ENCODE measurements at places on chromosomes 2 and 18.

DNA sequence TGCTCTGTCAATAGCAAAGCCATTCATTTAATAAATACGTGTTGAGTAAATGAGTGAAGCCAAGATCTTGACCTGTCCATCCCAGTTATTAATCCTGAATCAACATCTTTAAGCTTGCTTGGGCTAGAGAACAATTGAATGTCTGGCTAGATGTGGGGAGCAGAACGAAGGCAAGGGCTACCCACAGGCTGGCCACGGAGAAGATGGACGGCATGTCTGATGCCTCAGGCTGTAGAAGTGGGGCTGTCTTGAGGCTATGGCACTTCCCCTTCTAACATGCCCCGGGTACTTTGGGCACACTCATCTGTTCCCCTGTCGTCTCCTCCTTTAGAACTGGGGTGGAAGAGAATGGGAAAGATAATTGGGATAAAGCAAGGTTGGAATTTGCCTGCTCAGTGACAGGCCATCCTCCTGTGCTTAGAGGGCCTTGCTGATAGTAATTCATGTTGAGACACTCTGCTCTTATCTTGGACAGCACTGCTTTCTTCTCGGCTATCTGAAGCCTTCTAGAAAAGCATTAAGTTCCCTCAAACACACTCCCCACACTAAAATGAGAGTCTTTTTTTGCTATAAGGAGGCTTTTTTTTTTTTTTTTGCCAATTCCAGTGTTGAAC lies 225.7 kb downstream of the MREG start:
- no peak for DNase-seq

DNA sequence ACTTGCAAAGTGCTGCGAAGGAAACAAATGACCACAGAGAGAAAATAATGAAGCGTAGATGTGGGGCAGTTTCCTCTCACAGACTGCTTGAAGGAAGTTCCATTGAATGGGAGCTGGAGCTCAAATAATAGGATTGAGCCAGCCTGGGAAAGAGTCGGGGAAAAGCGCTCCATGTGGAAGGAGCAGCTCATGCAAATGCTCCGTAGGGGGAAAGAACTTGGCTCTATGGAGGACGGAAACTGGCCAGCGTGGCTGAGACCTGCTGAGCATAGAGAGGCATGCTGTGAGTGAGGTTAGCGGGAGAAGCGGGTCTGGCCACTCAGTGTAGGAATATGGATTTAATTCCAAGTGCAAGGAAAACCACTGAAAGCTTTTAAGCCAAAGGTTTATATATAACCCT lies 28.6 kb upstream of the VIT start:
- DNase-seq = no peak

DNA sequence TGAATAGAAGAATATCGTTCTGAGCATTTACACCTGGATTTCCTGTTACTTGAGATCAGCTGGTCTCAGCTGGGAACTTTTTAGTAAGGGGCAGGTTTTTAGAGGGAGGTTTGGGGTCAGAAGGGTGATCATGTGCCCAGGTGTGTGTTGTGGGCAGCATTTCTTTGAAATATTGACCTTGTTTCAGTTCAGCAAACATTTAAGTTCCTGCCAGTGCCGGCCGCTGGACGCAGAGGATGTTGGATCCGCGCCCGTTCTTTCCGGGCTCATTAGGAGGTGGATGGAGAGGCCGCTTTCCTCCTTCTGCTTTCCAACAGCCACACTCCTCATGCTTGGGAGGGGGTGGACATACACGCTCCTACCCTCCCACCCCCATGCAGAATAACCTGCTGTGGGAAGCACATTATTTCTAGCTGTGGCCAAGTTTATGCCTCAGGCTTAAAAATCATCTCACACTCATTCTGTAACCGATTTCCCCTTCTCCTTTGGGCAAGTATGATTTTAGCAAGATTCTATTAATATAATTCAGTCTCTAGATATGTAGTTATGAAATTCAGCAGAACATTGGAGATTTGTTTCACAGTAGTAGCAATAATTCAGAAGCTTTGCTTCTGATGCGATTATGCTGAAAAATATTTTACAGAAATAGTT lies 131.4 kb downstream of the ZNF236 start:
- DNase-seq = no peak

DNA sequence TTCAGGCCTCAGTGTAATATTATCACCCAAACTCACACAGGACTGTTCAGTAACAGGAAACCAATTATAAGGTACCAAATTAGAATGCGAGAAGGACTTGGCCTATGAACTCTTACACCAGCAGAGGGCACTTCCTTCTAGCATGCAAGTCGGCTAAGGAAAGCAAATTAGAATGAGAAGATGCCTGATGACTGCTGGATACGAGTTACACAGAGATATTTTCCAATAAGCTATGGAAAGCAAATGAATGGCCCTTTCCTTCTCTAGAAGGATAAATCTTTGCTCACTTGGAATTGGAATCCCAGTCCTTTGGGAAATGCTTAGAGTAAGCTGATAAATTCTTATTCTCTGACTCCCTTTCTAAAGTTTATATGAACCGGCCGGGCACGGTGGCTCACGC lies 109.8 kb downstream of the AP1S3 start:
- peak; percentile 34 for DNase-seq

- DNase-seq = no peak
These were observed 125.8 kb upstream of the COPS8 start for GRCh38 chr2:236959876-236960275.

DNA sequence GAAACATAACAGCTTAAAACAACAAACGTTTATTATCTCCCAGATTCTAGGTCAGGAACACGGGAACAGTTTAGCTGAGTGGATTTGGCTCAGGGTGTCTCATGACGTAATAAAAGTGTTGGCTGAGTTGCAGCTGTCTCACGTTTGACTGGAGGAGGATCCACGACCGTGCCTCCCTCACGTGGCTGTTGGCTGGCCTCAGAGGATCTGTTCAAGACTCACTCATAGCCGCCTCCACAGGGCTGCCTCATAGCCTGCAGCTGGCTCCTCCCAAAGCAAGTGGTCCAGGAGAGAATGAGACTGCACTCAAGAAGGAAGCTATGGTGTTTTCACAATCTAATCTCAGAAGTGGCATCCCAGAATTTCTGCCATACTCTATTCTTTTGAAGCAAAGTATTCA lies 167.1 kb downstream of the RPRM start:
- no peak for DNase-seq

- no peak for DNase-seq
These were observed 35.5 kb downstream of the LIPG start for GRCh38 chr18:49597157-49597931.

- DNase-seq = no peak
These were observed 65.9 kb upstream of the AFF3 start for GRCh38 chr2:100208141-100208770.

- no peak for DNase-seq
These were observed 1.6 kb downstream of the KLHL29 start for GRCh38 chr2:23386339-23387220.

DNA sequence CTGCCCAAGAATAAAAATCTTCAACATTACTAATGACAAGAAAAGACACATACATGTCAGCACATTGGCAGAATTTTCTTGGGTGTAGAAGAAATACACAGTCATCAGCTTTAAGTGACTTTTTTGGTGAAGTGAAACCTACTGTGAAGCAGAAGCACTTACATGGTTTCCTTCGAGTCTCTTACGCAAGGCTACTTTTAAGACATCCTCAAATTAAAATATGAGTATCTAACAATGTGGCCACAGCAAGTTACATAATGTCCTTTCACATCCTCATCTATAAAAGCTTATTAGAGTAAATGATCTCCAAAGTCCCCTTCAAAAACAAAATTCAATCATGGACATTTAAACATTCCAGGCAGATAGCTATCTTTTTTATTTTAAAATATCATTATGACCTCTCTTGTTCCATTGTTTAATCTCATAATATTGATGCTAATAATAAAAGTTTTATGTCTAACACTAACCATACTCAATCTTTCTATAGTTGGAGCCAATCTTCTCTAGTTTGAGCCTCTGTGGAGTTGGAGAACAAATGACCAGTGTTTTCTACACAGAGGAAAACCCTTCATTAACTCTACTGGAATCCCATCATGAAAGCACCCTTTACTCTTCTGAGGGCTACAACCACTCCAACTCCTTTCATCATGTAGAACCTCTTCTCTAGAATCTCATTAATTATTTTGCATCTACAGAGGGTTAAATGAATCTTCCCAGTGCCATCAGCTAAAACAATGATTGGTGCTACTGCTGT lies 182.2 kb upstream of the ZFP36L2 start:
- DNase-seq = no peak

DNA sequence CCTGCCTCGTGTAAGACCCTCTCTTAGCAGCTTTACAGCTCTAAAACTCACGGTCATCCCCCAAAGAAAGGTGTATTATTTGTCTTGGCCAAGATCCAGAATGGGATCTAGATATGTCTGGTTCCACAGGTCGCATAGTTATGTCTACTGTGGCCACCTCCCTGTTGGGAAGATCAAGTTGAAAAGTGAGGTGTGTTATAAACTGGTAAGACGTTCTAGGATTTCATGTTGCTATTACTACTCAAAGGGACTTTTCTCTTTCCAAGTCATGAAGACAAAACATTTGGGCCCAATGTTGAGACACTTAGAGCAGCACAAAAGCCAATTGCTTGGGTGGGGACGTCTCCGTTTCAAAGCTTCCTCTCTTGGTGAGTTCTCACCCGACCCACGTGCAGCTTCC lies 766.0 kb downstream of the RNF144A start:
- no peak for DNase-seq

DNA sequence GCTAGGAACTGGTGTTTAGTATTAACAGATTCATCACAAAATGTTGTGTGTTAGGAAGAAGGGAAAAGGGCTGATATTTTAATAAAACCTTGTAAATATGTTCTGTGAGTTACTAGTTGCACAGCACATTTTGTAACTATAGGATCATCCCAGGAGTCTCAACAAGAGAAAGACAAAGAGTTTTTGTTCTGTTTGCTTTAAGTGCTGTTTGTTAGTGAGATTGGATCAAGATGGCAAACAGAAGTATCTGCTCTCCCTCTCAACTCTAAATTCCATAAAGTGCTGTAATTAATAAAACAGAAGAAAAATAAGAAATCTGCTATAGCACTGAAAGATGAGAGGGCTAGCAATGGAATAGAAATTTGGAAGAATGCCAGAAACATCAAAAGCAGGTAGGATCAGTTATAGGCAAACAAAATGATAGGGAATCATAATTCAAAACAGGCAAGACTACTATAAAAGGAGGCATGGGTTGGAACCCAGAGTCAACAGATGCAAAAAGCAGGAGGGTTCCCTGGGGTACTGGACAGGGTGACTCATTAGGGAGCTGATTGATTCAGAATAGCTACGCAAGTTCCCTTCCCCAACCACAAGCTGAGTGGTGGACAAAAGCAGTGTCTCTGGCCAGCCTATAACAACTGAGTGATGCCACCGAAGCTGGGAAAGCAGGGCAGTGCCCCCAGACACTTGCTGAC lies 75.8 kb downstream of the DYNC1I2 start:
- DNase-seq = no peak

DNA sequence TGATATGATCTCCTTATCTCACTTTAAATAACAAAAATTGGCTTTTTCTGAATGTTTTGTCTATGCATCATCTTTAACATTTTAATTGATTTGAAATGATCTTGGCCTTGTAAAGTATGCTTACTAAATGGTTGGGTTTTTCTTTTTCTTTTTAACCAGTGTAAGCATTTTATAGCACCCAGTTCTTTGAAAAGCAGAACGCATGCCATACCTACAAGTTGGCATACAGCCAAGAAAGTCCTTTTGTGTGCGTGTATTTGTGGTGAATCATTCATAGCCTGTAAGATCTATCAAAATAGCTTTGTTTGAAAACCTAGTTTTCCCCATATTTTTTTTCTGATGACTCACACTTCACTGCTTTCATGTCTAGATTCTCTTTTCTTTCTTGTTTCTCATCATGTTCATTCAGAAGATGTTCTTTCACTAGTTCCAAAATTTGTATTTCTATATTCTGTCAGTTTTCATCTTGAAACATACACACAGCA lies 4.1 kb upstream of the VRK2 start:
- DNase-seq = peak; percentile 63

GRCh38 chr18:6373187-6373586 lies 41.5 kb downstream of the L3MBTL4 start:
- DNase-seq = no peak

DNA sequence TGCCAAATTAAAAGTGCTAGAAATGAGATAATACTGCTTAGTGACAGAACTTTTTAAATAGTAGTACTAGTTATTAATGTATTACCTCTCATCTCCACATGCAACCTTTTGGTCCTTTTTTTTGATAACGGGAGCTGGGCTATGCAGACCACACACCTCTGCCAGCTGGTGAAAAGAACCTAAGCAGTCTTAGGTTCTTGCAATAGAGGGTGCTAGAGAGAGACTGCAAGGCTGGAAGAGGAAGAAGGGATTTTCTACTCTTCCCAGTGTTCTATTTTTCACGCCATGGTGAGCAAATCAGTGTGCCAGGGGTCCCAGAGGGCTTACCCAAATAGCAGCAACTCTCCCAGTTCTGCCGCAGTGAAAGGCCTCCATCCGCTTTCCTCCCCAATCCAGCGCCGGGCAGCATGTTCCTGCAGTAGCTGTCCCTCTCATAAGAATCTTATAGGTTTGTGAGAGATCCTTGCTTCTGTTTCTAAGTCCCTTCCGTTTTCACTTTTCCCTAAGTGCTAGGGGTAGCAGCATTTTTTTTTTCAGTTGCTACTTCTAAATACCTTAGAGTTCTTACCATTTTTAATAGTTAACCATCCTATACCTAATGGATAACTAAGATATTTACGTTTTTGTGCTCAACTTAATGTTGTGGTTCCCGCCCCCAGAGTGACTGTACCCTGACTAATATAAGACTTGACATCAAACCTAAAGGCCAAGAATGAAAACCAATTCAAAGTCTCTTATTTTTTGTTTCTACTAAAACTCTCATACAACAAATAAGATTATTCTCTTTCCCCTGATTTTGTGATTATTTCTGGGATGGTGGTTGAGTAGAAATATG lies 69.4 kb upstream of the UBE2E3 start:
- no peak for DNase-seq

GRCh38 chr2:62201307-62201706 lies 5.4 kb downstream of the B3GNT2 start:
- no peak for DNase-seq

- no peak for DNase-seq
These were observed 97.2 kb downstream of the SMAD7 start for GRCh38 chr18:48853588-48853987.

DNA sequence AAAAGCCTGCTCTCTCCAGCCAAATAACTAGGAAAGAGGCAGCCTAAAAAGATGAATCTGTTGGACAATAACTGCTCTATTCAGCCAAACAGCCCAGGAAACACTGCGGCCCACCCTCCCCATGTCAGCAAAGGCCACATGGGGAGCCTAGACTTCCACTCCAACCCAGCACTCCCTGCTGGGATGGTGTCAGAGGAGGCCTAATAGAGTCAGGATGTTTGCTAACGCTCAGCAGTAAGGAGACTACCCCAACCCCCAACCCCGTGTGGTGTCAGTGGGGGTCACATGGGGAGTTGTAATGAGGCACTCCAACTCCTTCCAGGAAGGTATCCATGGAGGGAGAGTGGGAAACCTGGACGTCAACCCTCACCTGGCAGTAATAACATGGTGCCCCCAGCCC lies 41.6 kb downstream of the ZBTB7C start:
- DNase-seq = no peak
